Erythroblast (primary cell): ENCODE measurements at places on chromosomes 5 and 9.

GRCh38 chr5:89582768-89583339, 699.9 kb upstream of the MEF2C start:
- DNase-seq, result no peak

- DNase-seq, result no peak
Observed at GRCh38 chr5:111143910-111144309, 51.8 kb downstream of the WDR36 start.

- no peak for DNase-seq
Observed at GRCh38 chr5:143131972-143132371, 271.5 kb downstream of the NR3C1 start.

GRCh38 chr9:70106571-70106970, 62.9 kb downstream of the MAMDC2 start:
- DNase-seq, result no peak

GRCh38 chr5:158224253-158224652, 365.3 kb upstream of the CLINT1 start:
- DNase-seq, result no peak

DNA sequence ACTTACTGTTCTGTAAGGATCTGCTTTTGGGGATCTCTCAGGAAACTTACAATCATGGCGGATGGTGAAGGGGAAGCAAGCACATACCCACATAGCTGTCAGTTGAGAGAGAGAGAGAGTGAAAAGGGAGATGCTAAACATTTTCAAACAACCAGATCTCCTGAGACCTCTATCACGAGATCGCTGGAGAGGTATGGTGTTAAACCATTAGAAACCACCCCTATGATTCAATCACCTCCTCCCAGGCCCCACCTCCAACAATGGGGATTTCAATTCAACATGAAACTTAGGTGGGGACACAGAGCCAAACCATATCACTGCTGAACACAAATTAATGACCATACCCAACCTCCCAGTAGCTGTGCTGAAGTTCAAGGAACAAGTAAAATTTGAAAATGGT, 48.2 kb upstream of the PRDM9 start:
- DNase-seq, result no peak

DNA sequence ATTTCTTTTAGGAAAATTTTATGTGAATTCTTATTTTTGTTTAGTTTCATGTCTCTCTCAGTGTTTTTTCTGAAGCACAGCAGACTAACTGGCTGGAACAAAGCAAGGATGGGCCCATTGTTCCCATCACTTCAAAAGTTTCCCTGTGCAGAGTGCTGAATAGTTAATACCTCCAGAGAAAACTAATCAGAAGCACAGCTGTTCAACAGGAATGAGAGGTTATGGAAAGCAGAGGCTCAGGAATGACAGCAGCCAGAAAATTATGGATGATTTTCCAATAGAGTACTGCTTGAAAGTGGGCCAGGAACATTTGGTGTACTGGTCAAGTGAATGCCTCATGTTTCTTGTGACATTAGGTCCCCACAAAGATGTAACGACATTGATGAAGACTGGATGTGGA, 173.0 kb upstream of the TARS1 start:
- DNase-seq, result no peak

- no peak for DNase-seq
Observed at GRCh38 chr9:75490326-75490725, 400.1 kb upstream of the PCSK5 start.

GRCh38 chr9:121542025-121542424, 42.4 kb upstream of the GGTA1 start:
- DNase-seq, result no peak

DNA sequence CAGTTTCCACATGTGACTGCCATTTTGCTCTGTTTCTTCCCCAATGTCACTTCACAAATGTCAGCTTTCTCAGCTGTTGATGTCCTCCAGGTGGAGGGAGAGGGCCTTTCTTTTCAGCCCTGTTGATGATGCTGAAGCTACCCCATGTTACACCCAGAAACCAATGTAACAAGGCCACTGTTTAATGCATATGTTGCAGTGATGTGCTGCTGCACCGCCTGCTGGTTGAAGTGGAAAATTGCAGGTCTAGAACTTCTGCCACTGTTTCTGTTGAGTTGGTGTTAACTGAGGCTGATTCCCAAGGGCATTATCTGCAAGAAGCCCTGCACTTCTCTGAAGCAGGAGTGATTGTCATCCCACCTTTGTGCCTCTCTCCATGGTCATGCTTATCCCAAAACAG, 428.4 kb downstream of the KDM4C start:
- DNase-seq, result peak; percentile 75

DNA sequence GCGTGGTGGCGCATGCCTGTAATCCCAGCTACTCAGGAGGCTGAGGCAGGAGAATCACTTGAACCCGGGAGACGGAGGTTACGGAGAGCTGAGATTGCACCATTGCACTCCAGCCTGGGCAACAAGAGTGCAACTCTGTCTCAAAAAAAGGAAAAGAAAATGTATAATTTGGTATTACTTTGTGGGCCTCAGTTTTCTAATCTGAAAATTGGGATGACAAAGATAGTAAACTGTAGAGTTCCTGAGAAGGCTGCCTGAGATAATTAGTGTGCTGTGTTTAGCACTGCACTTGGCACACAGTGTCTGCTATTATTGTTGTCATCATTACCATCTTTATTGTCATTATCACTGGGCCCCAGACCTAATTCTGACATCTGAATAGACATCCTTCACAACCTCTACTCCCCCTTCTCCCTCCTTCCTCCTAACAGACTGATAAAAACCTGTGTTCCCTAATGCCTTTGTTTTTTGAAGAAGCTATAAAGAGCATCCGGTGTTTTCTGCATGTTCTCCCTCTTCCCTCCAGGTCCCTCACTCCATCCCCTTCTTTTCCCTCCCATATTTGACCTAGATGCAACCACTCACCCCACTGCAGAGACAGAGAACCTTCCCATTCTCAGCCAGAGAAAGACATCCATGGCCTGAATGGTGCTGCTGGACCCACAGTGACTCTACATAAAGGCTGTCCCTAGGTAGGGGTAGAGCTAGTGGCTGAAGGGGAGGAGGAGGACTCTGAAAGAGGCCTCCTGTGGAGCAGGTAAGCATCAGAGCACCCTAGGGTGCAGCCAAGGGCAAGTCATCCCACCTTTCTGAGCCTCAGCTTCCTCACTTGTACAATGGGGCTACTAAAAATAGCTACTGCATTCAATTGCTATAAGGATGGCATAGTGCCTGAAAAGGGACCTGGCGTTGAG, 15.7 kb upstream of the CYSTM1 start:
- DNase-seq, result no peak

DNA sequence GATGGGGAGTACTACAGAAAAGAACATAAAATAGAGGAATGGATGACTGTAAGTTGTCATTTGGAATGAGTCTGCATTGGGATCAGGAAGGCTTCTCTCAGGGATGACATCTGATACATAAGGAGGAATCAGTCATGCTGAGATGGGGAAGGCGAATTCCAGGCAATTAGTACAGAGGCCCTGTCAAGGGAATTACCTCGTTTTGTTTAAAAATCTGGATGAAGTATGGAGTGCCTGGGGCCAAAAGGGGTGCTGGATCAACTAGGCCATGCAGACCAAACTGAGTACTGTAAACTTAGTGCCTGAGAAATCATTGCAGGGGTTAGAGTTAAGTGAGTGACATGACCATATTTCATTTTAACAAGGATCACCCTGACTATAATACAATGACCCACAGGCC, 30.5 kb downstream of the JAKMIP2 start:
- DNase-seq, result no peak

DNA sequence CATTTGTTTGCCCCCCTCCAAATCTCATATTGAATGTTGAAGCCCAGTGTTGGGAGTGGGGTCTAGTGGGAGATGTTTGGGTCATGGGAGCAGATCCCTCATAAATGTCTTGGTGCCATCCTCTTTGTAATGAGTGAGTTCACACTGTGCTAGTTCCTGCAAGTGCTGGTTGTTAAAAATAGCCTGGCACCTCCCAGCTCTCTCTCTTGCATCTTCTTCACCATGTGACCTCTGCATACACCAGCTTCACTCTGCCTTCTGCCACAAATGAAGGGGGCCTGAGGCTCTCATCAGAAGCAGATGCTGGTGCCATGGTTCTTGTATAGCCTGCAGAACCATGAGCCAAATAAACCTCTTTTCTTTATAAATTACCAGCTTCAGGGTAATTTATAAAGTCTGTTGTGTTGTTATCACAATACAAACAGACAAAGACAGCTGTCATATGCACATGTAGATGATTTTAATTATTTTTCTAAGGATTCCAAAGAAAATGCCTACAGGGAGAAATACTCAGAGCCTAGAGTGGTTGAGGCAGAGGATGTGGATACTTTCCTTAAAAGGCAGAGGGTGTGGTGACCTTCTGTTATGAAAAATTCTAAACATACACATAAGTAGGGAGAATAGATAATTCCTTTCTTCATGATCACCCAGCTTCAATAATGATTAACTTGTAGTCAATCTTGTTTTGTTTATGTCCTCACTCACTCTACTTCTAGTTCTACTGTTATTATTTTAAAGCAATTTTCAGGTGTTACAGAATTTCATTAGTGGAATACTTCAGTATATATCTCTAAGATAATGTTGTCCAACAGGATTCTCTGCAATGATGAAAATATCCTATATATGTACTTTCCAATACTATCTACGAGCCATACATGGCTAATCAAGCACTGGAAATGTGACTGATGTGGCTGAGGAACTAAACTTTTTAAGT, 75.1 kb upstream of the RANBP6 start:
- DNase-seq, result no peak
